ENCODE measurements at places on chromosomes 4 and X.

DNA sequence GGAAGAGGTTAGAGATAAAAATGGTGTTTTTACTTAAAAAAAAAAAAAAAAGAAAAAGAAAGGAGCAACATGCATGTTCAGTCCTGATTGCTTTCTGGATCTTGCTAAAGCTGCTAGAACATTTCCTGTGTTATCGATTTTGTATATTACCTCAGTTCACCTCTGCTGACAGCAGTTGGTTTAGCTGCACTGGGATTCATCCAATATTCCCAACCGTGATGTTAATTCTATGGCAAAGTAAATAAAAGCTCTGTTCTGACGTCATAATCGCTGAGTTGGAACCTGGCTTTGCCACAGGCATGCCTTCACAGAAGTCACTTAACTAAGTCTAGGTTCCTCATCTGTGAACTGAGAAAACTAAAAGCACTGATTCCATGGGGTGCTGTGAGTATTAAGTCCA, 90.7 kb upstream of the SORBS2 start:
- DNase-seq, result no peak

DNA sequence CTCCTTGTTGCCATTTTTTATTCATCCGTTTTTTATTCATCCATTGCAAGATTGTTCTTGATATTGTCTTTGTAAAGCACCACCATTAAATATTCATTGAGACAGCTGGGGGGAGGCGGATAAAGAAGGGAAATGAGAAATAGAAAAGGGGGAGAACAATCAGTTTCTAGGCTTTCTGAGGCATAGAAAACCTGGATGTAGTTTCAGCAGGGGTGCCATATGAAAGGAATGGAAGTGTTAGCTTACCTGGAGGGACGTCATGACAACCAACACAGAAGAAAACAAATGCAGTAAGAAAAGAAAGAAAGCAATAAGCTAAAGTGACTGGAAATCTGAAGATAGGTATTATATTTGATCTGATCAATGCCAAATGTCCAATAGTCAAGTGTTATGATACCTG, 276.1 kb downstream of the GASK1B start:
- DNase-seq, result no peak

GRCh38 chrX:36978886-36979285, 29.3 kb upstream of the FAM47C start:
- no peak for DNase-seq

GRCh38 chrX:125219852-125220251, 99.8 kb upstream of the TEX13C start:
- no peak for DNase-seq

GRCh38 chr4:10080589-10081217, 35.9 kb downstream of the WDR1 start:
- DNase-seq, result no peak

GRCh38 chr4:98656443-98656842, 2.0 kb downstream of the TSPAN5 start:
- DNase-seq, result no peak

DNA sequence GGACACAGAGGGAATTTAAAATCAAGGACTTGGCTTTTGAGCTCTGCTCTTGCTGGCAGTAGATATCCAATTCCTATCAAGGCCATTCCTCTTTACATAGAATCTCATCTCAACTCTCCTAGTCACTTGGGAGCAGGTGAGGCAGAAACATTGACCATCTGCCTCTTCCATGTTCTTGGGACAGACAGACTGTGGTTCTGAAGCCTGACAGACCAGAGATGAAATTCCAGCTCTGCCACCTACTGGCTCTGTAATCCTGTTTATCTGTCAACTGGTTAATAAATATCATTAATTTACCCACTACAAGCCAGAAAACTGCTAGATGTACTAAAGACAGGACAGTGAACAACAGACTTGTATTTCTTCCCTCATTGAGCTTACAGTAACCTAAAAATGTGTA, 300.8 kb downstream of the ADGRL3 start:
- DNase-seq, result no peak

Data from stimulated activated CD4-positive, alpha-beta T cell treated with anti-CD3 and anti-CD28 coated beads, Interleukin-15, amount 100 ng/mL, for 48 hours (primary cell).